ENCODE measurements at places on chromosomes 16 and 17.

- DNase-seq, result no peak
Measured at GRCh38 chr16:57390636-57391295, 13.8 kb upstream of the CCL17 start.

DNA sequence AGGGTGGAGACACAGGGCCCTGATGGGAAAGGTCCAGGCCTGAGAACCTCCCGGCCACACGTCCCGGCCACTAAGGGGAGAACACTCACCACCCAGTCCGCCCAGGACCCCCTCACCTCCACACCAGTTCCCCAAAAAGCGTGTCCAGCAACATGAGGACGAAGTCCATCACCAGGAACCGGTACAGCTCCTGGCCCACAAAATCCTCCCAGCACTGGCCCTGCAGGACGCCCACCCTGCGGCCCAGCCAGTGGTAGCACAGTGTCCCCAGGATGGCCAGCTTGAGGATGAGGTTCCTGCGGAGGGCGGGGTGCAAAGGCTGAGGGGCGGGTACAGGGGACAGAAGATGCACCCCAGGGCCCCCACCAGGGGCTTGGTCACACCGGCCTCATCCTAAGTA lies 8.0 kb downstream of the TMC6 start:
- no peak for DNase-seq

DNA sequence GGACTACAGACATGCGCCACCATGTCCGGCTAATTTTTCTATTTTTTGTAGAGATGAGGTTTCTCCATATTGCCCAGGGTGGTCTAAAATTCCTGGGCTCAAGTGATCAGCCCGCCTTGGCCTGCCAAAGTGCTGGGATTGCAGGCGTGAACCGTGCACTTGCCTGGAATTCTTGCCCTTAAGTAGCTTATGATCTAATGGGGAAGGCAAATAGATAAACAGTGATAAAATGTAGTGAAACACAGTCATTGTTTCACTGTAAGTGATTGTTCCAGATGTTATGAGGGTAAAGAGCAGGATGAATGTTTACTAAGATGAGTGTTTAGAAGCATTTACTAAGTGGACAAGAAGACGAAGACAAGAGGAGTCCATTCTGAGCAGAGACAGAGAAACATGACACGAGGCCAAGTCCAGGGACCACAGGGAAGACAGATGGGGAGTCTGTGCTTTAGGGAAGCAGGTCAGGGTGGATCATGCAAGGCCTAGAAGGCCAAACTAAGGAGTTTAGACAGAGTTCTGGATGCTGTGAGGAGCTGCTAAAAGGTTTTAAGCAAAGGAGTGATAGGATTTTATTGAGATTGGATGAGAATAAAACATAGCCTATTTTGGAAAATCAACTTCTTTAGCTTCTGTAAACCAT lies 36.9 kb downstream of the YPEL2 start:
- DNase-seq, result no peak

DNA sequence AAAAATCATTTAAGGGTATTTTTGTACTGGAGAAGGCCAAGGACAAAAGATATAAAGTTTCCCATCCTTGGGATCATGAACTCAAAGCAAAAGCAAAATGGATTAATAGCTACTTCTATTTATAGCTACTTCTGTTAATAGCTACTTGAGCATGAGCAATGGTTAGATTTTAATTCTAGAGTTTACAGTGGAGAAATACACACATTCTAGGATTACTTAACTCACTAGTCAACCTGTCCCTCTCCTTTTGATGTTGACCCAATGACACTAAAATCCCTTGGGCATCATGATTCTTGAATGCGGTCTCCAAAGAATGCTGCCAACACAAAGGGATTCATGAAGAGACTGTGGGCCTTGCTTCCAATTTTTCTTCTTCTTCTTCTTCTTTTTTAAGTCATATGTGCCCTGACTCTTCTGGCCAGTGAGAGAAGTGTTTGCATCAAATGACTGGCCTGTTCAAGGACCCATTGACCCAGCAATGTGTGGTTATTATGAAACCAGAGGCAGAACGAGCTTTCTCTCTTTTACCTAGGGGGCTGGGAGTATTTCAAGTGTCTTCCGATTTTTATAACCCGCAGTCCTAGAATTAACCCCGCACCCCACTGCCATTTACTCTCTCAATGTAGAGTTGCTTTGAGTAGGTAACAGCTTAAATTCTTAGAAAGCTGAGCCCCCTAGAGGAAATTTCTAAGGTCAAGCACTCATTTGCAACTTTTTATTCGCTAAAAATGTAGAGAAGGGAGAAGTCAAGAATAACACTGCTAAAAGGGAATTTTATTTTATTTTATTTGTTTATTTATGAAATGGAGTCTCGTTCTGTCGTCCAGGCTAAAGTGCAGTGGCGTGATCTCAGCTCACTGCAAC lies 34.6 kb downstream of the OTOA start:
- no peak for DNase-seq

GRCh38 chr16:24929409-24929808 lies 83.6 kb downstream of the SLC5A11 start:
- DNase-seq, result no peak

DNA sequence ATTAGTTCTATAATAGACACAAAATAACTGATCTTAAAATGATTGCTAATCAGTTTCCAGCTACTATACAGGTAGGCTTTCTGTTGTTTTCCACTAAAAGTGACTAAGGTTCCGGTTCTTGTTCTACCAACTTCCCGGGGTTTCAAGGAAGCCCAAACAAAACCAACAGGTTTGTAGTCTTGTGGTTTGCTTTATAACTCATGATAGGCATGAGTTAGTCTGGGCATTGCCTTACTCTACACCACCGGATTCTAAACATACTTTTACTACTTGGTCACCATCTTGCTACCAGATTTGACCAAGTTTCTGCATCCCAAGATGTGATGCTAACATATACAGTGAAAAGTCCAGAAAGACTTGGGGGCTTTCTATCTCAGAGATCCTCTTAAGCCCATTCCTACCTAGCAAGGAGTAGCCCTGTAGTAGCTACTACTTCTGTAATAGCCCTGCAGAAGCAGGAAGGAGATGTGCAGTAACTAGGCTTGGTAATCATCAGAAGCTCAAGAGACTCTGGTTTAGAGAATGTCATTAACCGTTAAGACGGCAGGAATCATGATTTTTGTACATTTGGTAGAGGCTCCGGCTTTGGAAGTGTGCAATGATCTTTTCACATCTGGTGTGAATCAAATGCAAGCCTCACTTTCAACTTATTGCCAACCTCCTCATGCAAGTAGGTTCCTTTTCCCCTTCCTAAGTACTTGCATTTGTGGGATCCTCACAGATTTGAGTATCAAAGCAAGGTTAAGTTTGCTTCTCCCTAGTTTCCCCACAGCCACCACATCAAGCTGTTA lies 1.6 kb downstream of the FAM117A start:
- no peak for DNase-seq

GRCh38 chr16:88924834-88925539 lies 52.0 kb downstream of the CBFA2T3 start:
- no peak for DNase-seq

- DNase-seq, result no peak
Measured at GRCh38 chr17:56774650-56775049, 59.1 kb downstream of the C17orf67 start.
